ENCODE measurements at places on chromosomes 16 and 17.
A peak's percentile ranks its signal among the peaks of the same experiment; 100 is the strongest.

DNA sequence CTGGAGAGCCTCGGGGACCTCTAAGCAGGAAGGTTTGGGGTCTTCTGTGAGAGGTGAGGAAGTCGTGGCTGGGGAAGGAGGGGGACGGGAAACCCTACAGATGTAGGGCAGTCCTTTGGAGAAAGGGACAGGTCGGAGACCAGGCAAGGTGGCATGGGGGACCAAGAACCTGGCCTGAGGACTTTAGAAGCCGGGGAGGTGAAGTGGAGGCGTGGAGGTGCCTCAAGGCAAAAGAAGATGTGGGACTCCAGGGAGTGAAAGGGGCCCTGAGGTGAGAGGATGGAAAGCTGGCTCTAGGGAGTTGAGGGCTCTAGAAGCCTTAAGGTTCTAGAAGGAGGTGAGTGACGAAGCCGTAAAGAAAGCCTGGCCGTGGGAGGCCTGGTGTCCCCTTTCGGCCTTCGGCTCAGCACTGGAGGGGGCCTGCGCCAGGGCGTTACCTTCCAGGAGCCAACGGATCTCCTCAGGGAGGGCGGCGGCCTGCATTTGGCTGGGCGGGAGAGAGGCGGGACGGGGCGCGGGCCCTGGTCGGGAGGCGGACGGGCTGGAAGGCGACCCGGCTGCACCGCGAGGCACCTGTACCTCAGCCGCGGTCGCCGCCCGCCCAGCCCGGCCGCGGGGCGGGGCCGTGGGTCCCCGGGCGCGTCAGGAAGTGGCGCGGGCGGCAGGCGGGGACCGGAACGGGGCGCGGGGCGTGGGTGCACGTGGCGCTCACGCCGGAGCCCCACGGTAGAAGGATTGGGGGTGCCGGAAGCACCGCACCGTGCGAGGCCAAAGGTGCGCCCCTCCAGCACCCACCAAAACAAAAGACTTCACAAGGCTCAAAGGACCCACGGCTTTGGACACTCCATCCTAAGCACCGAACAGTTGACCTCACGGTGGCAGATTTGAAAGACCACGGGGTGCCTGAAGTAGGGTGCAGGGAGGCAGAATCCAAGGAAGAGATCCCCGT lies at the start of gene SKAP1:
Gene SKAP1 (minus strand): TSS at position 577 of the 949 bp plus-strand sequence.
- peak; percentile 68 for DNase-seq

DNA sequence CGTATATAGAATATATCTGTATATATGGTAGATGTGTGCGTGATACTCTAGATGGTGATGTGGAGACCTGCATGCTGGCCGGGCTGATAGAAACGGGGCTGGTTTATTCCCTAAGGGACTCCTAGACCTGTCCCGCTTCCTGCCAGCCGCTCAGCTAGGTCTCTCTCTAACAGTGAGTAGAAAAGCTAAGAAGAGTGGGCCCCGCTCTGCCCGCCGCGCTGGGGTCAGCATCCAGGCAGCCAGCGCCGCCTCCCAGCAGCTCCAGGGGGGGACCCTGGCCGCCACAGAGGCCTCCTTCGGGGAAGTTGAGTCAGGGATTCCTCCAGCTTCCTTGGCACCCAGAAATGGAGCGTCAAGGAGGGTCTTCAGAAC lies 9.4 kb downstream of the CYGB start:
- no peak for DNase-seq

DNA sequence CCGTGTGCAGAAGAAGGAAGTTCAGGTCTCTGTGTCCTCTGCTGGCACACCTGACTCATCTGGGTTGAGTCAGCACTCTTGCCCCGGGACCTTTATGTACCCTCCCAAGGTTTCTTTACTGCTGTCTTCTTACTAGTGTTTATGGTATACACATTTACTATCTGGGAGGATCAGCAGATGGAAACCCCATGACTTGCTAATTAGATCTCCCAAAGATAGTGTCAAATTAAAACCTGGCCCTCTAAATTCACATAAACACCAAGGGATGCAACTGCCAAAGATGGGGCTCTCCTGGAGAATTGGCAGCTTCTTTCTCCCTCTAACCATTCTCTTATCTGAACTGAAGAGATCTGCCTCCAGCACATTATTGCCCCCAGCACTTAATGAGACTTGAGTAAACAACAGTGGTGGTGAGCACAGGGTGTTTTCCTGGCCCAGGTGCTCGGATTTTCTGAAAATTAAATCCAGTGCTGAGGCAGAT lies 718.1 kb upstream of the SOX9 start:
- DNase-seq, result no peak

DNA sequence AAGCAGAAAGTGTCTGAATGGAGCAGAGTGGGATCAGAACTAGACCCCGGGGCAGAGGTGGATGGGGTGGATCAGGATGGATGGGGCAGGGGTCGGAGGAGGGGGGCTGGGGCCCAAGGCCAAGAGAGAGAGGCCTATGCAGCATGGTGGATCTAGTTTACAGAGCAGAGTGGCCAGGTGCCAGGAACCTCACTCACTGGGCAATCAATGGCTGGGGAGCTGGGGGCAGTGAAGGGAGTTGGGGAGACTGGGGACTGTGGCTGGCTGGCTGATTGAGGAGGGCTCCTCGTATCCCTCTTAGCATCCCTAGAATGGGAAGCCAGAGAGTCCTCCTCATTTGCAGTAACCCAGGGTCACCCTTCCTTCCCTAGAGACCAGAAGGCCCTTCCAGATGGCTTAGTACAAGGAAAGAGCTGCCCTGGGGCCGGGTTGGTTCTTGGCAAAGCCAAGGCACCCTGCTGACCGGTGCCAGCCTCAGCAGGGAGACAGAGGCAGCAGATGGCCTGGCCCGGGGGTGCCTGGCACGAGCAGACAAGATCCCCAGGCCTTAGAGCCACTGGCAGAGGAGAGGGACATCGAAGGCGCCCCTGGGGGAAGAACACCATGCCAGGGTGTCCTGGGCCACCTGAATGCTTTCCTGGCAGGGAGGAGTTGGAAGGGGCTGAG lies 36.8 kb downstream of the SRCIN1 start:
- DNase-seq, result no peak

DNA sequence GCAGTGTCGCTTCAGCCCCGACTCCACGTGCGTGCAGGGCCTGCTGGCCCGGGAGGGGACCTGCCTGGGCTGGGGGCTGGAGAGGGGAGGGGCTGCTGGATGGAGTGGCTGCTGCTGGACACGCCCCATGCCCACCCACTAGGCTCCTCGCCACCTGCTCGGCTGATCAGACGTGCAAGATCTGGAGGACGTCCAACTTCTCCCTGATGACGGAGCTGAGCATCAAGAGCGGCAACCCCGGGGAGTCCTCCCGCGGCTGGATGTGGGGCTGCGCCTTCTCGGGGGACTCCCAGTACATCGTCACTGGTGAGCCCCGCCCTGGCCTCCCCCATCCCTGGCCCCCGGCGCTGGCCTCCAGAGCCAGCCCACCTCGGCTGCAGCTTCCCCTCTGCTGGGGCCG lies 2.4 kb downstream of the BRICD5 start:
- DNase-seq, result no peak

GRCh38 chr17:55341432-55341831 lies 76.7 kb downstream of the HLF start:
- no peak for DNase-seq

DNA sequence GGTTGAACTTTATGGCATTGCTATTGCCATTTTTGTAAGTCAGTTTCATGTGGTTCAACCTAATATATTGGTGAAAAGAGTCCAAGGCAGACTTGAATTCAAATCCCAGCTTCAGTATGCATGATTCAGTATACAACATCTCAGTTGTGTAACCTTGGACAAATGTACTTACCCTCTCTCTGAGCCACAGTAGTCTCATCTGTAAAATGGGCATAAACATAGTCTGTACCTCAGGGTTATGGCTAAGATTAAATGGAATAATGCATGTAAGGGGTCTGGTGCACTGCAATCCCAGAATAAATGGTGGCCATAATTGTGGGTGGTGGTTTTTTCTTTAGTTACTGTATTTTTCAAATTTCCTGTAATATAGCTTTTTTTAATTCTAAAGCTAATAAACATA lies 4.7 kb upstream of the ADAP2 start:
- DNase-seq, result no peak

DNA sequence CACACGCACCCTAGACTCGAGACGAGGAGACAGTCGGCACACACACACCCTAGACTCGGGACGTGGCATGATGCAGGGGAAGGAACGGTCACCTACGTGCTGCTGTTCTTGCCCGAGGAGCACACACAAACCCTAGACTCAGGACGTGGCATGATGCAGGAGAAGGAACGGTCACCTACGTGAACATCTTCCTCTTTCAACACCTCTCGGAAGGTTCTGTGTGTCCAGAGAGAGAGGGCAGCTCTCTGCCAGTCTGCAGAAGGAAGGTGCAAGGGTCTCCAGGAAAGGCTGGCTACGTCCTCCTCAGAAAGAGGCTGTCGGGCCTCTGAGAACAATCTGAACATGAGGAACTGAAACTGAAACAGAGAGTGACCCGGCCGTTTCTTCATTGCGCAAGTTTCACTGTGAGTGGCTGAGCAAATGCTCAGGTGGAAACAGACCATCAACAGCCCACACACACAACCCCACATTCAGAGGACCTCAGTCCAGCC lies 43.4 kb downstream of the ZNF276 start:
- peak; percentile 79 for DNase-seq

DNA sequence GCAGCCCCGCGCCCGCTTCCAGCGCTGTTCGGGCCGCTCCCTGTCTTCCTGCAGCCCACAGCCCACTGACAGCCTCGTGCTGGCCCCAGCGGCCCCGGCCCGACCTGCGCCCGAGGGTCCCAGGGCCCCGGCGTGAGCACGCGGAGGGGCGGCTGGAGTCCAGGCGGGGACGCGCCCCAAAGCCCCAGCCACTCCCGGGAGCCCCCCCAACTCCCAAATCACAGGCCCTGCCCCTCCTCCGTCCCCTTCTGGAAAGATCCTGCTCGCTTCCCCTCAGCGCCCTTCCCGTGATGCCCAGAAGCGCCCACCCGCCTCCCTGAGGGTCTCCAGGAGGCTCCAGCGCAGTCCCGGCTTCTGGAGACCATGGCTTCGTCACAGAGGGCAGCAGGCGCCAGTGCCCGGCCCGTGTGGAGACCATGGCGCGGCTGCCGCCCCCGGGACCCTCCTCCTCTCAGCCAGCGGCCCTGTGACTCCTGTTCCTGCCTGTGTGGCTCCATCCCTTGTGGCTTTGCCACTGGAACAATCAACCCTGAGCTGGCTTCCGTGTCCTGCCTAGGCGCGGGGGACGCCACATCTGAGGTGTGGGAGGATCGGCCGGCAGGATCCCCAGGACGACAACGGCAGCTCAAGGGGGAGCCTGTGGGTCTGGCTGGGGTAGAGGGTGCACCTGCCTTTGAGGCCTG lies 3.9 kb downstream of the UTS2R start:
- DNase-seq, result no peak
